ENCODE measurements at places on chromosomes 5 and 9. TPM values are rescaled to one million over a fixed set of nuclear protein-coding genes. Genes with fewer than 3 reads are reported as not detected.

Gene WDR38
- total RNA-seq = not detected

Gene TSLP
- 0.42 TPM for total RNA-seq

Gene TRAF1
- 164 TPM for total RNA-seq

GRCh38 chr9:106156465-106156864, 462.1 kb downstream of the TMEM38B start:
- no peaks in the 10 kb centered on the region for H3K4me1 ChIP-seq
- no peaks in the 10 kb centered on the region for H3K27me3 ChIP-seq
- H3K27ac ChIP-seq = no peak overlapping the region
- DNase-seq = no peak
- H3K4me3 ChIP-seq = no peak overlapping the region

- H3K27ac ChIP-seq = no peak overlapping the region
- H3K4me1 ChIP-seq = no peaks in the 10 kb centered on the region
- no peak for DNase-seq
- no peak overlapping the region for H3K4me3 ChIP-seq
- no peaks in the 10 kb centered on the region for H3K27me3 ChIP-seq
Measured at GRCh38 chr5:116613445-116613844, 38.8 kb upstream of the SEMA6A start.

DNA sequence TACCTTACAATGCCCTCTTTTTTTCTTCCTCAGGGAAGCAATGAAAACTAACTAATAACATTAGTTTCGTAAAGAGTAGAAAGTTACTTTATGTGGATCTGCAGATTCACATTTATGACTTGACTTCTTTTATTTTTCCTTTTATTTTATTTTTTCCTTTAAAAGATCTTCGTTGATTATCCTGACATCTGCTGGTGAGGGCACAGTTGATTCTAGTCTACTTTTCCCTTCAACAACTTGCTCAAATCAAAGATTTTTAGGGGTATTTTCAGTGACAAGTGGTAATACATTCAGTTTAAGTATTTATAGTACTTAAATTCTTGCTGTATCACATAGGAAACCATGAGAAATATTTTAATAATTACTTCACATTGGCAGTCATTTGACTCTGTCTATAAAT, 4.9 kb downstream of the EDIL3 start:
- H3K27ac ChIP-seq = no peak overlapping the region
- peaks cover 24% of the 10 kb centered on the region for H3K27me3 ChIP-seq
- H3K4me3 ChIP-seq = no peak overlapping the region
- no peak for DNase-seq

DNA sequence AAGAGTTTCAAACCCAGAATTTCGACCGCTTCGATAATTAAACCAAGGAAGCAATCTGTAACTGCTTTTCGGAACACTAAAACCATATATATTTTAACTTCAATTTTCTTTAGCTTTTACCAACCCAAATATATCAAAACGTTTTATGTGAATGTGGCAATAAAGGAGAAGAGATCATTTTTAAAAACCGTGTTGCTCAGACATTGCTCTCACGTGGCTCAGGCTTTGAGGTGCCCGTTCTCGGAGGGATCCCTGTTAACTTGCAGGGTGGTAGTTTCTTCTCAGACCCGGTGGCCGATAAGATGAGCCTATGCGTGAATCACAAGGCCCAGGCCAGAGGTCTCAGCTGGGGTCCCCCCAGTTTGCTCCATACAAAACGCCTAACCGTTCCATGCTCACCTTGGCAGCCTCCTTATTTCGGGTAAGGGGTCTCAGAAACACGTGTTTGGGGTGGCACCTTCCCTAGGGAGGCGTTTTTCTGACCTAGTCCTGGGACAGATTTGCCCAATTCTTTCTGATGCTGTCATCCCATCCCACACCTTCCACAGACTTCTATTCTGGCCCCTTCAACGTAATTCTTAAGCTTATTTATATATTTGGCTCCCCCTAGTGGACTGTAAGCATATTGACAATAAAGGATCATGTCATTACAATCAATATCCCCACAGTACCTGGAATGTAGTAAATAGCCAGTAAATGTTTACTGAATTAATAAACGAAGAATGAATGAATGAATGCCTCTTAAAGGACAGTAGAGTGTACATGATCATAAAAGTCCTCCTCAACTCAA, 48.1 kb downstream of the THBS4 start:
- H3K27ac ChIP-seq = peak overlapping the region; percentile 81
- DNase-seq = peak; percentile 72
- peaks cover 7% of the 10 kb centered on the region for H3K4me1 ChIP-seq
- H3K27me3 ChIP-seq = no peaks in the 10 kb centered on the region
- H3K36me3 ChIP-seq = no peaks in the 10 kb centered on the region

DNA sequence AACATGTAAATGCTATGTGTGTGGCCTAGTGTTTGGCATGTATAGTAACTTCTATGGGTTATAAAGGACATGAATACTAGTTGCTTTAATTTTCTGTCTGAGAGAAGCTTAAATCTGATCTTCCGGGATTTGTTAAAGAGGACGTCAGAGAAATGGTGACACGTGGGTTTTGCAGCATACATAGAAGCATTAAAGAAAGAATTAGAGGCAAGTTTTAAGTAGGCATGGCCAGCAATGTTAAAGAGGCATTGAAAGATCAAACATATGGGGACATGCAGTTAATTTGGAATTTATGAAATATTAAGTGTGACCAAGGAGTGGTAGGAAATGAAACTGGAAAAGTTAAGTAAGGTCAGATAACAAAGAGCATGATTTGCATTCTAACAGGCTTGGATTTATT, 311.4 kb upstream of the RIOK2 start:
- H3K4me1 ChIP-seq = no peaks in the 10 kb centered on the region
- no peak overlapping the region for H3K4me3 ChIP-seq
- no peaks in the 10 kb centered on the region for H3K36me3 ChIP-seq
- no peak overlapping the region for H3K27ac ChIP-seq

- no peaks in the 10 kb centered on the region for H3K4me1 ChIP-seq
- peaks cover 15% of the 10 kb centered on the region for H3K27me3 ChIP-seq
- DNase-seq = peak; percentile 65
- H3K36me3 ChIP-seq = no peaks in the 10 kb centered on the region
Measured at GRCh38 chr5:36089989-36090388, 23.3 kb upstream of the UGT3A2 start.

DNA sequence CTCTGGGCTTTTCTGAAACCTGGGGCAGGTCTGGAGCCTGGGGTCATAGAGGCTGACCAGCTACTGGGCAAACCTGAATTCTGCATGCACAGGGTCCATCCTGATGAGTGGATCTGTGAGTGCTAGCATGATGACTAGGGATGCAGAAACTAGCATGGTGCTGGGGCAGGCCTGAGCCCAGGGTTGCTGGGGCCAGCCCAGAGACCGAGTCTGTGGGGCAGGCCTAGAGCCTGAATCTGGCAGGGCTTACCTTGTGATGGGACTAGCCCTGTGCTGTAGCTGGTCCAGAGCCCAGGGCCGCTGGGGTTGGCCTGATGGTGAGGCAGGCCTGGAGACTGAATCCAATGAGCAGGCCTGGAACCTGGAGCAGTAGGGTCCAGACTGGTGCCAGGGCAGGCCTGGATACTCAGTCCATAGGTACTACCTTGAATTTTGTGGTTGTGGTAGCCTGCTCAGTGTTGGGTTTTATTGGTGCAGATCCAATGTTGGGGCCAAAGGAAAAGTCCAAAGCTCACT, 313.5 kb downstream of the TLR4 start:
- H3K36me3 ChIP-seq = no peaks in the 10 kb centered on the region
- DNase-seq = no peak
- no peak overlapping the region for H3K4me3 ChIP-seq
- no peak overlapping the region for H3K27ac ChIP-seq
- no peaks in the 10 kb centered on the region for H3K4me1 ChIP-seq

DNA sequence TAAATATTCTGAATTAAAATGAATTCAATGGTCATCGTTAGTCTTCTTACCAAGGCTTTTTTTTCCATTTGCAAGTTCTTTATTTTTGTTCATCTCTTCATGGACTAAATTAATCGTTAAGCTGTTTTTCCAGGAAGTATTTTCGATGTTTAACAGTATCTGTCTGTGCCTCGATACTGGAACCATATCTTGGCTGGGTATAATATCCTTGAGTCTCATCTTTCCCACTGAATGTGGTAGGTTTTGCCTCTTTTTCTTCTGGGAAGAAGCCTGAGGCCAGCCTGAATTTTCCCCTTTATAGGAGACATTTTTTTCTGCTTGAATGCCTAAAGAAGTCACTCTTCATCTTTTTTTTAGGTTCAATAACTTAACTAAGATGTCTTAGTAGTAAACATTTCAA, 4.0 kb upstream of the SEPTIN8 start:
- H3K36me3 ChIP-seq = peaks cover 1% of the 10 kb centered on the region
- peaks cover 53% of the 10 kb centered on the region for H3K27me3 ChIP-seq
- H3K4me3 ChIP-seq = no peak overlapping the region
- no peak for DNase-seq
- no peak overlapping the region for H3K27ac ChIP-seq

DNA sequence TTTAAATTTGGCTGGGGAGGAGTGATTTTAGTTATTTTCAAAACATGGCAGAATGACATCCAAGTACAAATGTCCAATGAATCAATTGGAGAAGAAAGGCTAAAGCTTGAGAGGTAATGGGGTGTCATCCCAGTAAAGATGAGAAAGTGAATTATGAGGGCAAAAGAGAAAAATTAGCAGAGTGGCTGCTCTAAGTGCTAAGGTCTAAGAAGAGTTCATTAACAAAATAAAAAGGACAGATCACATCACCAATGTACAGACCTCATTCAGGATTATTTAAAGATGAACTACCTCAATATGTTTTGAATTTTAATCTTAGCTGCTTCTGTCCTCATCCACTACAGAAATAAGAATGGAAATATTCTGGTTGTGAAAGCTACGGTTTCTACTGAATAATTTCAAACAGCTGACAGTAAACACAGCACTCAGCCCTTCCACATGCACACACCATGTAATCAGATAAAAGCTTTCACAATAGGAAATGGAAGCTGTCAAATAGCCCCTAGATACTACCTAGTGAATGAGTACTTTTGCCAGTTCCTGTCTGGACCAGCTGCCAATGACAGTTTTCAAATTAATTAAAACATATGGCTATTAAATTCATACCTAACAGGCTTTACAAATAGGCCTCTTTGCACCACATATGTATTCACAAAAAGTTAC, 171.5 kb downstream of the SSBP2 start:
- peaks cover 3% of the 10 kb centered on the region for H3K4me1 ChIP-seq
- H3K4me3 ChIP-seq = no peak overlapping the region
- H3K27me3 ChIP-seq = no peaks in the 10 kb centered on the region
- H3K27ac ChIP-seq = no peak overlapping the region
- DNase-seq = no peak

DNA sequence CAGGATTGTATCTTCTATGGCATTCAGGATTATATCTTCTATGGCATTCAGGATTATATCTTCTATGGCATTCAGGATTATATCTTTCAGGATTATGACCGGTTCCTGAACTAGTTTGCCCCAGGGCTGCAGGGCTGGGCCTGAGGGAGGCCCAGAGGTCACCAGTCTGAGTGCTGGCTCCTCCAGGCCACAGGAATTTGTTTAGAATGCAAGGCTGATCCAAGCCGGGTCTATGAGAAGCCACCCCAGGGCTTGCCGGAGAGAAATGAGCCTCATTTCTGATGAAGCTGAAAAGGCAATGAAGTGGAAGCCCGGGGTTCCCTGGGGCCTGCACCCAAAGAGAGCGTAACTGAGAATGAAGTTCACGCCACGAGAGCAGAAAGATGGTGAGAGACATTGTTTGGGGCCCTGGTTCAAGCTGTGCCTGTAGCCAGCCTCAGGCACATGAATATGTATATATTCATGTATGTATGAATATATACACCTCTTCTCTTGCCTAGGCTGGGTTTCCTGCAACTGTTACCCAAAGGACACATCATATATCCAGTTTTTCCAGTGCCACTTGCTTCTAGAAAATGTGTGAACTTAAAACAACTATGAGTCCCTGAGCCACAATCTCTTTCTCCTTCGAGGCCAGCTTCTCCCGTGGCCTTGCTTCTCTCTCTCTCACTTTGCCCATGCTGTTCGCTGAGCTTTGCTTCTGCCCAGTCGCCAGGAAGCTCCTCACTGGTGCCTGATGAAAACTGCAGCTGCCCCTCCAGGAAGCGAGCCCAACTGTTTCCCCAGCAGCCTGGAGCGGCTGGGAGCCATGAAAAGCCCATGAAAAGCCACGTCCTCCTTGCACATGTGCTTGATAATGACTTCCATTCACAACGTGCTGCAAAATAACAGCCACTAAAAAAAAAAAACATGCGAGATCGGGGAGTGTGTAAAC, 62.3 kb downstream of the GTF3C4 start:
- no peaks in the 10 kb centered on the region for H3K4me1 ChIP-seq
- H3K27ac ChIP-seq = no peak overlapping the region
- no peak for DNase-seq
- peaks cover 8% of the 10 kb centered on the region for H3K27me3 ChIP-seq

DNA sequence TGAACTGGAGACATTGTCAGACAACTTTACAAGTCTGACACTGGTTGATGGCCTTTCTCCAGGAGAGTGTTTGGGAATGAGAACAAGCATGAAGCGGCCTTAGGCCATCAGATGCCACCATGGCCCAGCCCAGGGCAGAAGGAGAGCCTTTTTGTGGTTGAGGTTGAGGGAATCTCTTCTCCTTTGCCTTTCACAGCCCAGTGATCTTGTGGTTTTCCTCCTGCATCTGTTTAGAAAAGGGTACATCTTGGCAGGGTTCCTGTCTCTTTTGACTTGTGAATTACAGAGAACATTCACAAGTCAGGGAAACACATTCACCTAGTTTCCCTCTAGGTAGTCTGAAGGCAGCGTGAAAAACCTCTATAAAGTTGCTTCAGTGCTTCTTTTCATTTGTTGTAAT, 27.5 kb downstream of the DMRT2 start:
- H3K27me3 ChIP-seq = peaks cover 4% of the 10 kb centered on the region
- no peaks in the 10 kb centered on the region for H3K36me3 ChIP-seq
- no peak for DNase-seq
- no peak overlapping the region for H3K4me3 ChIP-seq

DNA sequence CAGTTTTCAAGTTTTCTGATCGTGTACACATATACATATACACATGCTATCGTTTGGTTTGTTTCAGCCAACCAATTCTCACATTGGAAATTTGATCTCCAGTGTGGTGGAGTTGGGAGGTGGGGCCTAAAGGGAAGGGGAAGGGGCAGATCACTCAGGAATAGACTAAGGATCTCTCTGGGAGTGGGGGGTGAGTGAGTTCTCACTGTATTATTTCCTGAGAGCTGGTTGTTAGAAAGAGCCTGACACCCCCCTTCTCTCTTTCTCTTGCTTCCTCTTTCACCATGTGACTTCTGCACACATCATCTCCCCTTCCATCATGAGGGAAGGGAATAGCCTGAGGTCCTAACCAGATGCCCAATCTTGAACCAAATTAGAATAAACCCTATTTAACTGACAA, 551.7 kb downstream of the MAT2B start:
- H3K4me1 ChIP-seq = no peaks in the 10 kb centered on the region
- no peak overlapping the region for H3K27ac ChIP-seq
- H3K27me3 ChIP-seq = no peaks in the 10 kb centered on the region
- no peaks in the 10 kb centered on the region for H3K36me3 ChIP-seq
- no peak overlapping the region for H3K4me3 ChIP-seq
- DNase-seq = no peak
